ENCODE measurements at places on chromosomes 11 and 22.

DNA sequence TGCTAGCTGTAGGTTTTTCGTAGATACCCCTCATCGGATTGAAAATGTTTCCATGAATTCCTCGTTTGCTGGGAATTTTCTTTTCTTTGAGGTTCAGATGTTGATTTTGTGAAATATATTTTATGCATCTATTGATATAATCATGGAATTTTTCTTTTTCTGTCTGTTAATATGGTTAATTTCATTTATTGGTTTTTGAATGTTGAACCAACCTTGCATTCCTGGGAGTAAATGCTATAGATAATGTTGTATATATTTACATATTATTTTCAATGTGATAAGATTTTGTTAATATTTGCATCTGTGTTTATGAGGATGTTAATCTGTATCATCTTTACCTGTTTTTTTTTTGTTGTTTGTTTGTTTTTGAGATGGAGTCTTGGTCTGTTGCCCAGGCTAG is 10.6 kb upstream of the NDUFA6 start:
- DNase-seq = no peak

GRCh38 chr22:25753252-25753651 is 11.3 kb downstream of the MYO18B start:
- no peak for DNase-seq

DNA sequence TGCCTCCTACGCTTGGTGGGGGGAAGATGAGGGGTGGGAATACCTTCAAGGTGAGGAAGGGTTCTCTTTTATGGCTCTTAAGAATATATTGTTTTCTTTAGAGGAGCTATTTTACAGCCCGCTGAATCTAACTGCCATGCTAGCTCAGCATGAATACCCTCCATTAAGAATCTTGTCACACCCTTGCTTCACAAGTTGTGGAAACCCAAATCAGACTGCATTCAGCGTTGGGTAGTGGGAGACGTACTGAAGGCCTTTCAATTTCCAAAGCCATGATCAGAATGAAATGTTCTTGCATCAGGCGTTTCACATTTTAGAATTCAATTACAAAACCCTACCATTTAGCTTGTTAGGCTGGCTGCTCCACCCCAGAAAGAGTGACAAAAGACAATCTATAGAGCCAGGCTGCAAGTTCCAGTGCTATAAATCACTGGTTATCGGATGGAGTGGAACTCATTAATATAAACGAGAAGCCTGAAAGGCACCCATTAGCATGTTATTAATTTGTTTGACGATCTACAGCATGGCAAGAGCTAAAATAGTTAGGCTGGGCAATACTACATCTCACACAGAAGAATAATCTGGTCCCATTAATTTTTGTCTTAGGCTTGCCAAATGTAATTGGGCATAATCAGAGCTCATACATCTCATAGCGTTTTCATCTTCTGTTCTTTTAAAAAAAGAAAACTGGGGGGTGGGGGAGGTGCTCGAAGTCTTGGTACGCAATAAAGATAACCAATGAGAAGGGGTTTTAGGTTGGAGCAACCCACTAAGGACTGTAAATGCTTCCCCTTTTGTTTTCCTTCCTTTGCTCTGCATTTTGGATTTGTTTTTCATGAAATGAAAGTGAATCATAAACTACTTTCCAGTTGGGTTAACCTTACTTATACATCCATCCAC is 57.5 kb downstream of the ABTB2 start:
- DNase-seq = no peak

- DNase-seq = no peak
Observed at GRCh38 chr11:71115770-71116692, 136.3 kb downstream of the SHANK2 start.

GRCh38 chr22:30232716-30233218 is 13.8 kb downstream of the LIF start:
- no peak for DNase-seq

GRCh38 chr11:12711496-12711895 is 37.3 kb downstream of the TEAD1 start:
- no peak for DNase-seq

GRCh38 chr11:111422494-111423249 is 43.6 kb upstream of the POU2AF1 start:
- DNase-seq = peak; percentile 80

GRCh38 chr22:32796865-32797573 is 4.5 kb upstream of the TIMP3 start:
- DNase-seq = peak; percentile 31

DNA sequence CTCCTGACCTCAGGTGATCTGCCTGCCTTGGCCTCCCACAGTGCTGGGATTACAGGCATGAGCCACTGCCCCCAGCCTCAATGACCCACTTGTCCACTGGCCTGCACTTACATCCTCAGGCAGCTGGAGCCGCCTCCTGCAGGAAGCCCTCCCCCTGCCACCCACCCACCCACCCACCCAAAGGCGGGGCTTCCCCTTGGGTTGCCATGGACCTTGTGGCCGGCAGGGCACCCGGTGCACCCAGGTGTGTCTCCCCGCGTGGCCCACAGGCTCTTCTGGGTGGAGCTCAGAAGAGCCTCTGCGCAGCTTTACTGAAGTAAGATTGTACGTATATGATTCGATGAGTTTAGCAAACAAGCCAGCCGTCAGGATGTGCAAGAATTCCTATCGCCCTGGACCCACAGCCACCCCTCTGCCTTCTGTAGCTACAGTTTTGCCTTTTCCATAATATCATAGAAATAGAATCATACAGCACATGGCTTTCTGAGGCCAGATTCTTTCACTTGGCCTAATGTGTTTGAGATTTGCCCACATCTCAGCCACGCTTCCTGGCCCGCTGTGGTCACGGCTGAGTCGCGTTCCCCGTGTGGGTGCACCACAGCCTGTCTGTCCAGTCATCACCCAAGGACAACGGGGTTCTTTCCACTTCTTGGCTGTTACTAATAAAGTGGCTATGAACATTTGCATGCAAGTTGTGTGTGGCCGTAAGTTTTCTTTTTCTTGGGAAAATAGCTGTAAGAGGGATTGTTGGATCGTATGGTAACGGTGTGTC is 5.3 kb upstream of the BRSK2 start:
- DNase-seq = no peak

- DNase-seq = no peak
Observed at GRCh38 chr11:100667449-100667848, 19.6 kb upstream of the ARHGAP42 start.

- DNase-seq = no peak
Observed at GRCh38 chr22:43969989-43970755, 14.9 kb downstream of the SAMM50 start.

GRCh38 chr11:61834278-61835048 is 6.4 kb downstream of the FADS2 start:
- peak; percentile 72 for DNase-seq

GRCh38 chr11:74551754-74552145 is 40.6 kb upstream of the POLD3 start:
- no peak for DNase-seq

DNA sequence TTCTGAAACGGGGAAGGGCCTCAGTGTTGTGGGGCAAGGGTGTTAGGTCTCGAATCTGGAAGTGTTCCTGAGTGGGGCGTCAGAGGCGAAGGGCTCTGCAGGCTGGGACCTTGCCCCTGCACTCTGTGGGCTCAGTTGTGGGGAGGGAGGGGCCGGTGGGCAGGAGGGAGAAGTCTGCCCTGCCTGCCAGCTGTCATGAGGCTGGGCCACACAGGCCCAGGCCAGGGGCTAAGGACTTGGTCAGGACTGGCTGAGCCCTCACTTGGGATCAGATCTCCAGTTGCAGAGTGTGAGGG is at the start of gene CRACR2B:
Gene CRACR2B, plus strand, starts transcription at position 23 of the 296 bp plus-strand sequence. CDS start 689 bp downstream, outside the sequence.
- no peak for DNase-seq

DNA sequence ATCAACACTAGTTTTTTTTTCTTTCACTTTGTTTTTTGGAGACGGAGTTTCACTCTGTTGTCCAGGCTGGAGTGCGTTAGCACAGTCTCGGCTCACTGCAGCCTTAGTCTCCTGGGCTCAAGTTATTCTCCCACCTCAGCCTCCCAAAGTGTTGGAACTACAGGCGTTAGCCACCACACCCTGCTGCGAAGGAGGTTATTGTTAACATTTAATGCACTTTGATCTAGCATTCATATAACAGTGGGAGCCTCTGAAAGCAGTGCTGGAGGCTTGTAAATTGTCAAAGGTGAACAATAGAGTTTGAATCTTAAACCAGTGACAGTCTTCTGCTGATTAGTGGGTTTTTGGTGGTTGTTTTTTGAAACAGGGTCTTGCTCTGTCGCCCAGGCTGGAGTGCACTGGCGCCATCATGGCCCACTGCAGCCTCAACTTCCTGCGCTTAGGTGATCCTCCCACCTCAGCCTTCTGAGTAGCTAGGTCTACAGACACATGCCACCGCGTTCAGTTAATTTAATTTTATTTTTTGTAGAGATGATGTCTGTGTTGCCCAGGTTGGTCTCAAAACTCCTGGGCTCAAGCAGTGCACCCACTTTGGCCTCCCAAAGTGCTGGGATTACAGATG is 96.9 kb upstream of the HORMAD2 start:
- no peak for DNase-seq

DNA sequence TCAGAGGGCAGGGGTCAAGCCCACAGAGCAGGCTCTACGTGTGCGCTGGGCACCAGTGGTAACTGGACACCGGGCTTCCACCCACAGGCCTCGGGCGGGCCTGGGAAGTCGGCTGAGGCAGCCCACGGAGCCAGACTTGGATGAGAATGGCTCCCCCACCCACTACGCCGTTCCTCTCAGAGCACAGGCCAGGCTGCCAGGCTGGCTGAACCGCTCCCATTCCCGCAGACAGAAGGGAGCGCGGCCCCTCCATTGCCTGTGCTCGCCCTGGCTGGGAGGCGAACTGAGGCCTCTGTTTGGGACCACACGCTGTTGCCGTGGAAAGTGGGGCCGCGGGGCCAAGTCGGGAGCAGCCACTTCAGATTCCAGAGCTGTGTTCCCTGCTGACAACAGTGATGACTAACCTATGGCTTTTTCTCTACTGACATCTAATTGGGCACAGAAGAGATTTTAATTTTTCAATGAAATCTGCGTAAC is 63.9 kb downstream of the MYH9 start:
- DNase-seq = no peak

DNA sequence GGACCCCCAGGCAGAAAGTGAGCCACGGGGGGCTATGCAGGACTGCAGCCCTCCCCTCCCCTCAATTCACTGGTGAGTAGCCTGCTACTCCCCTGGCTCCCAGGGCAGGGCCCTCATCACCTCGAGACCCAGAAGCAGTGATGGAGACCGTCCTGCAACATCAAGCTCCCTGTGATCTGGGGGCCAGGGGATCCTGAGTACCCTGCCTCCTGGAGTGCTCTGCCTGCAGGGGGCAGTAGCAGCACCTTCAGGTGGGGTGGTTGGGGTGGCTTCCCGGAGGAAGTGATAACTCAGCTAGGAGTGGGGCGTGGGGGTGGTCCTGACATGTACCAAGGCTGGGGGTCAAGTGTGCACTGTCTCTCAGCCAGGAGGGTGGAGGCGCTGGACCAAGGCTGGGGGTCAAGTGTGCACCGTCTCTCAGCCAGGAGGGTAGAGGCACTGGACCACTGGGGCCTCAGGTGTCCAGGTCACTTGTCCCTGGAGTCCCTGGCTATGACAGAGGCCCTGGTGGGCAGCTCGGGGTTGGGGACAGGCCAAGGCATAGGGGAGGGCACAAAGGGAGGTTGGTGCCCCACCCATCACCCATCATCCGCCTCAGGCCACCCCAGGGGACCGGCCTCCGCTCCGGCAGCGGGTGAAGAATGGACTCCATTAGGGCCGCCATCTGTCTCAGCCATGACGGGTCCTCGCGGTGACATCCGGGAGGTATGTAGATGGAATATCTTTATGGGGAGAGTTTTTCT is 9.4 kb downstream of the RTN4R start:
- DNase-seq = no peak

DNA sequence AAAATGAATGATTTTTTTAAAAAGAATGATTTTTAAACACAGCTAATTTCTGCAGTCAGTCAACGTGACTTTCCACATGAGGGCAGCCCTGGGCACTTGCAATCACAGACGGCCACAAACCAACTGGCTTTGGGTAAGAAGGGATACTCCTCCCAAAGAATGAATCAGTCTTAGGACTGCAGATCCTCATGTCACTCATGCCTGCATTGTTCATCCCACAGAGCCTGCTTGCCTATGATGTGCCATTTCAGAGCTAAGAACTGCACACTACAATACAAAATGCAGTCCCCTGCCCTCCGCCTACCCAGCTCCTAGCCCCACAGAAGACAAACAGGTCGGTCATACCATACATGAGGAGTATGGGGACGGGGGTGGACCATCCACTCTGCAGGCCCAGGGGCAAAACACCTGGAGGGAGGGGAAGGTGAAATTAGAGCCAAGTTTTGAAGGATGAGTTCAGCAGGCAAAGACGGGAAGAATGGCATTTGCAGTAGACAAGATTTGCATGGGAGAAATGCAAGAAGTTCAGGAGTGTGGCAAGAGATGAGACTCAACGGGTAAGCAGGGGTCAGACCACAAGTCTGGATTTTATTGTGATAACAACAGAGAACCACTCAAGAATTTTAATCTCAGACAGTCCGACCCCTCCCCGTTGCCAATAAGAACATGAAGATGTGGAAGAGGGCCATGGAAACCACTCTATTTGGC is 24.7 kb downstream of the PACSIN2 start:
- no peak for DNase-seq

GRCh38 chr11:94134651-94135512 is 6.2 kb downstream of the PANX1 start:
- DNase-seq = no peak

DNA sequence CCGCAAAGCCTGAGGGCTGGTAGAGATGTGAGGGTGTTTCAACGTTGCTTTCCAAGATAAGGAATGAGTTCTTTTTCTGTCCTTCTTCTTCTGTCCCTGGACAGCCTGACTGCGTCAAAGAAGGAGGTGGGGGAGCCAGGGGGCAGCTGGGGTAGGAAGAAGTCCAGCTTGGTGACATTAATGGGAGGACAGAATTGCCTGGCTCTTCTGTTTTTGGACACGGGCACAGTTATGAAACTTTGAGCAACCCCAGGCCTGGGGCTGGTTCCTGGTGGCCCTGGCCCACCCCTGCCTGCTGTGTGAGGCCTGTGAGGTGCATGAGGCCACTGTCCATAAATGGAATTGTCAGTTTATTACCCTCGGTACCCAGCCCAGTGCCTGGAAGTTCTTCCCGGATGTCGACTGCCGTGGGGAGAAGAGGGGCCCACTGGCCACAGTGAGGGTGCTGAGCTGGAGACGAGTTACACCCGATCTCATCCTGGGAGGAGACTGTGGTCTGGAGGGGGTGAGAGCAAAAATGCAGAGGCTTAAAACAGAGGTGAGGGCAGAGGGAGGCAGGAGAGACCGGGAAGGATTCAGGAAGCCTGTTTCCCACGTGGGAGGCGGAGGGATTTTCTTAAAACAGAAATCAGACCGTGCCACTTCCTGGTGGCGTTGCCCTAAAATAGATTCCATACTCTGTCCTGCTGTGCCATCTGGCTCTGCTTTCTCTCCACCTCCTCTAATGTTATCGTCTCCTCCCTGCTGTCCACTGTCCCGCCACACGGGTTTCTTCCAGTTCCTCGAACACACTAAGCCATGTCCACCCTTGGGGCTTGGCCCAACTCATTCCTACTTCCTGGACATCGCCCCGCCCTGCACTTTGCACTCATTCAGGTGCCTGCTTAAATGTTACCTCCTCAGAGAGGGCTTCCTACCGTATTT is 59.7 kb upstream of the RASD2 start:
- DNase-seq = no peak

GRCh38 chr22:38171927-38172831 is 9.5 kb downstream of the PLA2G6 start:
- no peak for DNase-seq

Measured in NCI-H1092 (cell line).